Heart left ventricle (tissue), 16 donors: ENCODE measurements at places on chromosomes 1 and 21.

- DNase-seq, result no peak
These were observed 32.6 kb upstream of the EDN2 start for GRCh38 chr1:41517062-41517438.

DNA sequence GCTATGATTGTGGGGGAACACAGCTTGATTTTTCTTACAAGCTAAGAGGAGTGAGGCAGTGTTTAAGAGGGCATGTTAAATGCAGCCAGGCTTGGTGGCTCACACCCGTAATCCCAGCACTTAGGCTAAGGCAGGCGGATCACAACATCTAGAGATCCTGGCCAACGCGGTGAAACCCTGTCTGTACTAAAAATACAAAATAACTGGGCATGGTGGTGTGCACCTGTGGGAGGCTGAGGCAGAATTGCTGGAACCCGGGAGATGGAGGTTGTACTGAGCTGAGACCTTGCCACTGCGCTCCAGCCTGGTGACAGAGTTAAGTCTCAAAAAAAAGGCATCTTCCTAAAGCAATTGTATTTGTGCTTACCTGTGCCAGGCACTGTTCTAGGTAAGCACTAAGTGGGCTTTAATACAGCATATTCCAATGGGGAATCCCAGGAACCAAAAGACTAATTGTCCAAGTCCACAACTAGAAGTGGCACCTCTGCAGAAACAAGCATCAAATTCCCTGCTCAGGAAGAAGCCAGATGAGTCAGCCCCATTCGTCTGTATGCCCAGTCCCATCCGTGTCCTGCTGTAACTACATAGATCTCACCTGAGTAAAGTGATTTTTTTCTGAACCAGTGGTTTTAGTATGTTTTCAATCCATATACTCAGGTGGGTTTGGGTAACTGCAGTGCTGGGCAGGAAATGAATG is 4.6 kb downstream of the RCC1 start:
- no peak for DNase-seq

DNA sequence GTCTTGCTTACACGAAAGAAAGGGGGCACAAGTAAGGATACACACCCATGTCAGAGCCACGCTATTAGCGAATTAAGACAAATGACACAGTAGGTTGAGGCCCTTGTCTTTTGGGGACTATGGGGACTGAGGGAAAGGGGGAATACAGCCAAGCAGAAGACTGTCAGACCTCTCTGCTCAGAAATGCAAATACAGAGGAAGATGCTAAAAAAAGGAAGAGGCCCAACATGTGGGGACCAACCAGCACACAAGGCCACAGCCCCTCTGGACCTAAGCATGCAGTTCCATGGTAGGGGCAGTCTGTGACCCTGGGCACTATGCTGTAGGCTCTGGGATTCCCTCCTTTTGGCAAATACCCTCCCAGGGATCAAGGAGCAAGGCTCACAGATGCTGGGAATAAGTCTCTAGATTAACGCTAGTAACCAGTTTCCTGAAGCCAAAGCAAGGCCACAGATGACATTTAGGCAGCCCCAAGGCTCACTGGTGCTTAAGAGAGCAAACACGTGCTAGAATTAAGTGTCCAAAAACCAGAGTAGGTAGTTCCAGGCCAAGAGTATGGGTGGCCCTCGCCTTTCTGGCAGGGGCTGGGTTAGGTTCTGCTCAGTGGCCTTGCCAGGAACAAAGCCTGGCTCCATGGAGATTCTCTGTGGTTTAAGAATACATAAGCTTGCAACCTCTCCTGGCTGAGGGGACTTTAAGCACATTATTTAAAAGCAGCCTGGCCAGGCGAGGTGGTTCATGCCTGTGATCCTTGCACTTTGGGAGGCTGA is 38.2 kb downstream of the RABIF start:
- no peak for DNase-seq

GRCh38 chr1:19044975-19045831 is 88.7 kb upstream of the IFFO2 start:
- DNase-seq, result no peak

GRCh38 chr1:65832296-65832695 is 39.6 kb downstream of the PDE4B start:
- DNase-seq, result no peak

DNA sequence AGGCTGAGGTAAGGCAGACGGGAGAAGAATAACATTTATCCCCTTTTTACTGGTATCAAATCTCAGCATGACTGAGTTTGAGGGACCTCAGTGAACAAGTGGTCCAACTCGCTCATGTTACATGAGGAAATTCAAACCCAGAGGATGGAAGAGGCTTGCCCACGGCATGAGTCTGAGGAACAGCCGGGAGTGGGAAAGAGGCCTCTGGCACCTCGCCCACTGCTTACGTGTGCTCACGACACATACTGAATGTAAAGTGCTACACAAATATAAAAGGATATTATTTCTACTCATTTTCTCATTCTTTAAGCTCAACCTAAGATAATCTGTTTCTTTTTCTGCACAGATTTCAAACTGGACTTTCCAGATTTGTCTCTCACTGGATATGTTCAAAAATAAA is 14.7 kb downstream of the BEND5 start:
- no peak for DNase-seq

GRCh38 chr21:44052830-44053226 is 40.7 kb downstream of the TRAPPC10 start:
- no peak for DNase-seq

DNA sequence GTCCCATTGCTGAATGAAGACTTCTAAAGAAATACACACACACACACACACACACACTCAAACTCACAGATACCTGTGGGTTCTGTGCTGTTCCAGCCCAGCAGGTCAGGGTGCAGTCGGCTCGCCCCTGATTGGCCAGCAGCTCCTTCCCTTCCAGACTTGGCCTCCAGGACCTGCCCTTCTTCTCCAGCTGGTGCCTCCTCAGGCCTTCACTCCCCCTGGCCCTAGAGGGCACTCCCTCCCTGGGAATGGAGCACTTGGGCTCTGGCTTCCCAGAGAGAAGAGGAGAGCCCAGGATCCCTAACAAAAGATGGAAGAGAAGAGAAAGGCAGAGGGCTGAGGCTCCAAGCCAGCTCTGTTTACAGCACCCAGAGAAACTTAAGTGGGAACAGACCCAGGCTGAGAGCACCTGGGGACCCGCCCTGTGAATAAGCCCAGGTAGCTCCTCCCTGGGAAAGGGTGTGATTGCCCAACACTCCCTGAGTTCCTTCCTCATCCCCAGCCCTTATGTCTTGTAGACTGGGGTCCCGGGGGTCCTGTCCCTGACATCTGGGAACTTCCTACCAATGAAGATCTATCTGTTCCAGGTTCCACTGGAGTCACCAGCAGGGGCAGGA is at the start of gene PGLYRP3:
TSS of gene PGLYRP3 (minus strand) at position 383 of the 617 bp plus-strand sequence. CDS start 2,287 bp downstream, outside the sequence.
- DNase-seq, result no peak
